ENCODE measurements at places on chromosomes 7 and 10.

- DNase-seq: no peak
Observed at GRCh38 chr10:97738616-97739015, 1.7 kb downstream of the ZFYVE27 start.

- DNase-seq: no peak
Observed at GRCh38 chr10:78458983-78459638, 425.4 kb downstream of the RPS24 start.

- no peak for DNase-seq
Observed at GRCh38 chr7:47611045-47611511, 29.2 kb upstream of the TNS3 start.

GRCh38 chr7:117590191-117590590, 110.4 kb downstream of the CFTR start:
- no peak for DNase-seq

GRCh38 chr10:132607491-132607890, 69.9 kb downstream of the INPP5A start:
- no peak for DNase-seq

GRCh38 chr7:92293896-92294590, 48.3 kb downstream of the ANKIB1 start:
- no peak for DNase-seq

GRCh38 chr10:6669269-6669859, 89.3 kb upstream of the PRKCQ start:
- DNase-seq: no peak

DNA sequence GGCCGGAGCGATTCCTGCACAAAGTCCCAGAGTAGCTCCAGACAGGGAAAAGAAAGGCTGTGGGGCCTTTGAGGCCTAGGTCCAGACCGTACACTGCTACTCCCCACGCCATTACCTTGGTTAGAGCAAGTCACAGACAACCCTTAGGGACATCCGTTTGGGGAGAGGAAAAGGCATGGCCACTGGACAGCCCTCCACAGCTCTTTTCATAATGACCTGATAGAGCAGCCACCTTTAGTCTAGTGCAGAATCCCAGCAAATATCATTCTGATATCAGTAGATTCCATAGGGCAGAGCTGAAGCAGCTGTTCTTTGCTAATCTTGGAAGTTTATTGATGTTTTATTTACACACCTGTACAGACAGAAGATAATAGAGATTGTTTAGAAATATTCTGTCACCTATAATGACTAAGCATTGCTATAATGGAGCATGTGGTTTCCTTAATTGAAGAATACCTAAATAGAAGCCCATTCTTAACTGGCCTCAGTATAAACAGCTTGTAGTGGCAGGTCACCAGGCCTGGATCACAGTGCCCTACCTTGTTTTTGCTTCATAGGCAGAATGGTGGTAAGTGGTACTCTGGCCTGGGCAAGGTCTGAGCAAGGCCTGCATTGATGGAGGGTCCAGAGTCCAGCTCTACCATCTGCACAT, 27.9 kb downstream of the OGDH start:
- no peak for DNase-seq

GRCh38 chr7:149284343-149284742, 22.3 kb downstream of the ZNF783 start:
- DNase-seq: peak; percentile 21

DNA sequence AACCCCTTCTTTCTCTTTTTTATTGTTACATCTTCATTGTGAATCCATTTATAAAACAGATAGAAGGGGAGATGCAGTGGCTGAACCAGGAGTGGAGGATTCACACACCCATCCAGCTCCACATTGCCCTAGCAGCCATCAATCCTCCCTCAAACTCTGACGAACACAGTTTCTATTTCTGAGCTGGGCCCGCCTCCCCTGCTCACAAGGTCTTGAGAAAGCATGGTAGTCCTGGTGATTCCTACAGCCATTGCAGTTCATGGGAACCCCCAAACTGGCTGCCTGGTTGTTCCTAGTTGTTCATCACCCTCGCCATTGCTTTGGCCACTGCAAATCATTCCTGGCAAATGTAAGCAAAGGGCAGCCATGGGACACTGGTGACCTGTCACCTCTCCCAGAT, 258.5 kb upstream of the AOAH start:
- DNase-seq: no peak

GRCh38 chr7:155795401-155795800, 16.9 kb downstream of the SHH start:
- no peak for DNase-seq

DNA sequence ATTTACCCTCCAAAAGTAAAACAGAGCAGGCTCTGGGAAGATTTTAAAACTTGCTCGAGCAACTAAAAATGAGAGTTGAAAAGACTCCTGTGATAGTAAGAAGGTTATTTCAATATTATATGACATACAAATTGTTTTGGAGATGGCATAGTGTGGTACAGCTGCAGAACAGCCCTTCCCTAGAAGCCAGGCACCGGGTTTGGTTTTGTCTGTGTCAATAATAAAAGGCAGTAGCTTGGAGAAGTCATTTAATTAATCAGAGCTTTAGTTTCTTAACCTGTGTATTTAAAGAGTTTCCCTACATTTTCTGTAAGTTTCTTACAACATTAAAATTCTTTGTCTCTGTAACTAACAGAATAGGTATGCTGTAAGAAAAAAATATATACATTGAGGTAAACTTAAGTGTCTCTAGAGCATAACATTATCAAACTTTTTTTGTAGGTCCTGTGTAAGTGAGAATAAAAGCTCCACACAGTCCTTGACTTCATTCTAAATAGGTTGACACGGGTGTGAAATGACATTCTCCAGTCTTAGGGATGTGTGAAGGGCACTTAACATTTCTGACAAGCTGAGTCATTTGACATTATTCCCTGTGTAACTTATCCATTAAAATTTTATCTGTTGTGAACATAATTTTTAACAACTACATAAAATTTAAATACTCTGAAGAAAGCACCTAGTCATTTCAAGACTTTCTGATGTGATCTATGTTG, 425.0 kb upstream of the ETV1 start:
- DNase-seq: no peak

- no peak for DNase-seq
Observed at GRCh38 chr7:90595801-90596670, at the start of gene CDK14. CDK14 (plus strand) TSS chr7:90596321; CDS start chr7:90596628, 307 bp downstream.

DNA sequence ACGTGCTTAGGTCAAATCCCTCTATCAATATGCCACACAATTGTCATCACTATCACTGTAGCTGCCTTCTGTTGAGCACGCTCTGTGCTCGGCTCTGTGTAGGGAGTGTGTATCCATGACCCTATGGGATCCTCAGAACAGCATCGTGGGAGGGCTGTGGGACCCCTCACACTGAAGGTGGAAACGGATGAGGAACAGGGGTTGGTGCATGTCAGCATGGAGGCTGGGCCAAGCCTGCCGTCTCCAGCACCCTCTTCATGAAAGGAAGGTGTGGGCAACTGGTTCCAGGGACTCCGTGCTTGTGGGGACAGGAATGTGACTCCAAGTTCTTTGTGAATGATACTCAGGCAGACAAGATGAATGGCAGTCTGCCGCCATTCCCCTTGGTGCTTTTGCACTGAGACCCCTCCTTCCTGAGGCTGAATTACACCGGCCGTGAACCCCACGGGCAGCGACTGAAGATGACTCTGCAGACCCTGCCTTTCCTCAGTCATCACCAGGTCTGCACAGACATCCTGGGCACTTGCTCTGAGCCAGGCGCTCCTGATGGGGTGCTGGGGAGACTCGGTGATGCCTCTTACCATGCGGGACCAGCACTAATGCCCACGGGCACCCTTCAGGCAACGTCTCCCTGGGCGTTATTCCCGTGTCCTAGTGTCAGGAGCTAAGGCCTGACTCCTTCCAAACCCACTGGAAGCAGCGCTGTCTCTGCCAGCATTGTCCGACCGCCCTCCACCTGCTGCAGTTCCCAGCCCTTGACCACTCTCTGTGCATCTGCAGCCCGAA, 495.2 kb downstream of the TCERG1L start:
- DNase-seq: no peak

- no peak for DNase-seq
Observed at GRCh38 chr10:29714096-29714874, 79.5 kb upstream of the SVIL start.

DNA sequence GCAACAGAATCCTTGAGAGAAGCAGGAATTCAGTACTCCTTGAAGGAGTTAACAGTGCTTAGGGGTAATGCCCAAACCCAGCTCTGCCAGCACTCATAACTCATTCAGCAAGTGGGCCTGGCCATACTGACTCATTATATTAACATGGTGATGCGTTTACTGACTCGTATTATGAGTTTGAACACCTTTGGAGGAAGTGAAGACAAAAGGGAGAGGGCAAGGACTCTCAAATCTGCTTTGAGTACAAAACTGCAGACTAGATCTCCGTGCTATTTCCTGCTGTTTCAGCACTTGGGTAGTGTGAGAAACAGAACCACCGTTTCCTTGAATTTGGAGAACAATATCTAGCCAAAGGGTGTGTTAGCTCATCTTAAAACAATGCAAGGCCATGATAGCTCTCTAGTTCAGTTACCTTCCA, 30.8 kb downstream of the SLC16A9 start:
- DNase-seq: no peak

- DNase-seq: no peak
Observed at GRCh38 chr7:1703441-1703840, 33.4 kb downstream of the ELFN1 start.

DNA sequence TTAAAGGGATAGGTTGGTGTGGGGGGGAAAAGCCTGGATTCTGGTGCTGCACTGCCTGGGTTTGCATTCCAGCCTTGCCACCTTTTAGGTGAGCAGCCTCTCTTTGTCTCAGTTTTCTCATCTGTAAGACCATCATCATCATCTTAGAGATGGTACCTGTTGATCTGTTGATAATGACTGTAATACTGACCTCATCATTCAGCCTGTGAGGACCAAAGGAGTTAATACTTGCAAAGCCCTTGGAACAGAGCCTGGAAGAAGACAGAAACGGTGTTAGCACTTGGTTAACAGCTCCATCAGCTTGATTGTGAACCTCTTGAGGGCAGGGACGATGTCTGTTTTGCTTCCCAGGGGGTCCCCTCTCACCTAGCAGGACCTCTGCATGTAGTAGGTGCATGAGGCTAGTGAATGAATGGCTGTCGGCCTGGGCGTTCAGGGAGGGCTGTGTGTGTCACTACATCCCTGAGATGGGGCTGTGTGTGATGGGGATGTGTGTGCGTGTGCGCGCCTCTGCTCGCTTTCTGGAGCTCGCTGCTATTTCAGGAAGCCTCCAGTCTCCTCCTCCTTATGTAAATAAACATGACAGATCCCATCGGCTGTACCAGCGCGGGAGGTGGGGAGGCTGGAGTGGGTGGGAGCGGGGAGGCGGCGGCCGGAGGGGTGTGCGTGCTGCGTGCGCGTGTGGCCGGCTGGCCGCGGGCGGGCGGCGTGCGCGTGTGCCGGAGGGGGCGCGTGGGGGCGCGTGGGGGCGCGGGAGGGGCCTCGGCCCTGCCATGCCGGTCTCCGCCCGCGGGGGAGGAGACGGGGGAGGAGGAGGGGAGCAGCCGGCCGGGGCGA, 61.2 kb downstream of the NEURL1 start:
- DNase-seq: no peak

GRCh38 chr7:142263598-142264380, 5.9 kb upstream of the PRSS58 start:
- DNase-seq: no peak

- DNase-seq: no peak
Observed at GRCh38 chr7:16609842-16610450, 35.6 kb downstream of the ANKMY2 start.

DNA sequence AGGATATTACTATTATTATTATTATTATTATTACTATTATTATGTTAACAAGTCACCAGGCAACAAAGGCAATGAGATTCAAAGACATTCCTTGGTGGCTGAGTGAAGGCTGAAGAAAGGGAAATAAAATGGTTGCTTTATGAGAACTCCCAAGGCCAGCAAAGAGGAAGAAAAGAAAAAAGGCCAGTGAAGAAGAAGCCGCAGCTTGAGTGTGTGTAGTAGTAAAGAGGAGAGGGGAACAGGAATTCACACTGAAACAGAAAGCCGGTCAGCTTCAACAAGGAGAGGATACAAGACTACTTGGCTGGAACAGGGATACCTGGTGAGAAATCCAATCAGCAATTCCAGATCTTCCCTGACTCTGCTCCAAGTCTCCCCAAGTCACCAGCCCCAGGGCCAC, 42.4 kb downstream of the PLXNA4 start:
- no peak for DNase-seq

- no peak for DNase-seq
Observed at GRCh38 chr7:50409856-50410745, 40.0 kb downstream of the FIGNL1 start.

GRCh38 chr7:120070201-120070600, 202.8 kb upstream of the KCND2 start:
- no peak for DNase-seq

- DNase-seq: no peak
Observed at GRCh38 chr7:157689269-157690057, 352.7 kb downstream of the DNAJB6 start.

GRCh38 chr7:81525841-81526240, 244.0 kb downstream of the HGF start:
- DNase-seq: no peak

DNA sequence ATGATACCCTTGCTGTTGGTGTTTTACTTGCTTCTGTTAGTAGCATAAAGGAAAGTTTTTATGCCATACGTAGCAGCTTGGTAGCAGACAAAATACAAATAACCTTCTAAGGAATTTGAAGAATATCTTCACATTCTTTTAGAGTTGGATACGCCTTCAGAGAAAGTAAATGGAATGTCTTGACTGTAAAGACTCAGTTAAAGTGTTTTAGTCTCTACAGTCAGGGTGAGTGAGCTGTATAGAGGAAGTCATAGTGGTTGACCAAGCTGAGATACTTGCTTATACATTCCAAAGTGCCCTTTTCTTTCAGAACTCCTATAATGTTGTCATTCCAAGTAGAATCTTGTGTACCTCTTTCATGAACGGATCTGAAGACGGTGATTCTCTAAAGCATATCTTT, 37.7 kb downstream of the RABGEF1 start:
- DNase-seq: no peak

- DNase-seq: no peak
Observed at GRCh38 chr10:118680197-118680596, 74.6 kb downstream of the CACUL1 start.

DNA sequence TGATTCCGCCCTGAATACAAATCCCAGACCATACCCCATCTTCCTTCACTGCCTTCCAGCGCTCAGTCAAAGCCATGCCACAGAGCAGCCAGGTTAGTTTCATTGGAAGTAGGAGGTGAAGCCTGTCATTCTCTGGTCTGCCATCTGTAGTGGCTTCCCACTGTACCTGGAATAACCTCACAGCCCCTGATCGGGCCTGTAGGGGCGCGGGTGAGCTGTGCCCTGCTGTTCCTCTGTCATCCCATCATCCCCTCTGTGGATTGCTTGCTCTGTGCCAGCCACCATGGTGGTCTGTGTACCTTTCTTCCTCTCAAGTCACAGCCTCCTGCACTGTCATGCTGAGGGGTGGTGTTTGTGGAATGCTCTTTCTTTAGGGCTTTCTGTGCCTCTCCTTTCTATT, 155.1 kb downstream of the ZNF22 start:
- no peak for DNase-seq

GRCh38 chr10:7788639-7789286, 786 bp downstream of the ATP5F1C start:
- DNase-seq: no peak
